ENCODE measurements at places on chromosomes 2 and 18.

DNA sequence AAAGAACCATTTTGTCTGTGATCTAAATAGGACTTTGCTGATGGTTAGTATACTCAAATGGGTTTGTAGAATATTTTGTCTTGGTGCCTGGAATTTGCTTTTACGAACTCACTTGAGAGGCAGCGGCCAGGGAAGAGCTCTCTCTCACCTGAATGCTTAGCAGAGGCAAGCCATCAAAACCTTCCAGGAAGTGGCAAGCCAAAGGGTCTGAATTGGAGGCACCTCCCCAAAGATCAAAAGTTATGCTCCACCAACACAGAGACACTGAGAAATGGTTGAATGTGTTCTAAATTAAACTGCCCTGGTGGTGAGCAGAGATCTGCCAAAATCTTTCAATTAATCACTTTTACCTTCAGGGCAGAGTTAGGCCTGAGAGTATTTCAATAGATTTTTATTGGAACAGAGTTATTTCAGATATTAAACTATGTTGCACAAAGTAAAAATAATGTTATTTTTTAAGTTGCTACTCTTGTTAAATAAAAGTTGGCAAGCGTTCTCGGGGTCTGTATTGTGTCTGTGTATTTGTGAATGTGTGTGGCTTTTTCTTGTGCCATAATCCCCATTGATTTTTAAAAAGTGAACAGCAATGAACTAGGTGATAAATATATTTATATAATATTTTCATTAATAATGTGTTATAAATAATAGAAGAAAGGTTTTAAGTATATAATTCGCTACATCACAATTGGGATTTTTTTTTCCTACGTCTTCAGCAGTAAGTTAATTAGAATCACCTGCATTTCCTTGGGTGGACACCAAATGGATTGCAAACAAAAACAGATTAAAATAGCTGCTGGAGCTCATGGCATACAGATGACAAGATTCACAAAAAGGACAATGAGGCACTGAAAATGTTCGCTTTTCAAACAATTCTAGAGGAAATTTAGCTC, 416.1 kb downstream of the ARHGAP15 start:
- no peak overlapping the region for H3K4me3 ChIP-seq
- H3K27ac ChIP-seq = no peak overlapping the region
- no peak for DNase-seq
- peaks cover 3% of the 10 kb centered on the region for H3K4me1 ChIP-seq

- H3K27ac ChIP-seq = no peak overlapping the region
- no peaks in the 10 kb centered on the region for H3K27me3 ChIP-seq
- H3K4me1 ChIP-seq = peaks cover 3% of the 10 kb centered on the region
- no peak for DNase-seq
- H3K36me3 ChIP-seq = no peaks in the 10 kb centered on the region
Measured at GRCh38 chr18:8471372-8471771, 137.9 kb upstream of the RAB12 start.

DNA sequence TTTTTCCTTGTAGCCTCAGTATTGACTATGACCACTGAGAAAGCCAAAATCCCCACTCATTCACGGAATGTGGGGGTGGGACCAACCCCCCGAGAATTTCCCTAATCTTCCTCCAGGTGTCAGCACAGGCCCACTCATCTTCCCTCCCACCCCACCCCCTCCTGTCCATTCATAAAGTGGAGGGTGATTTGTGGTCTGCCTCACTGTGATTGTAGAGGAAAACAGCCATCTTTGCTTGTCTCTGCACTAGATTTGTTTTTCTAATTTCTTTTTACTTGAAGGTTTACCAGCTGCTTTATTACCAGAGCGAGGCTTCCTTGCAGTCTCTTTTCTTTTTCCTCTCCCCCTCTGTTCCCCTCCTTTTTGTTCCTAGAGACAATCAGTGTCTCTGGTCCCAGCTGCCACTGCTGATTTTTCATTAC, 171.8 kb downstream of the ICOS start:
- no peak overlapping the region for H3K27ac ChIP-seq
- H3K36me3 ChIP-seq = no peaks in the 10 kb centered on the region
- no peak overlapping the region for H3K4me3 ChIP-seq
- H3K27me3 ChIP-seq = no peaks in the 10 kb centered on the region

GRCh38 chr18:26874283-26874682, 8.8 kb upstream of the AQP4 start:
- no peaks in the 10 kb centered on the region for H3K36me3 ChIP-seq
- DNase-seq = no peak
- no peak overlapping the region for H3K27ac ChIP-seq
- no peaks in the 10 kb centered on the region for H3K27me3 ChIP-seq
- H3K4me1 ChIP-seq = no peaks in the 10 kb centered on the region
- H3K4me3 ChIP-seq = no peak overlapping the region

DNA sequence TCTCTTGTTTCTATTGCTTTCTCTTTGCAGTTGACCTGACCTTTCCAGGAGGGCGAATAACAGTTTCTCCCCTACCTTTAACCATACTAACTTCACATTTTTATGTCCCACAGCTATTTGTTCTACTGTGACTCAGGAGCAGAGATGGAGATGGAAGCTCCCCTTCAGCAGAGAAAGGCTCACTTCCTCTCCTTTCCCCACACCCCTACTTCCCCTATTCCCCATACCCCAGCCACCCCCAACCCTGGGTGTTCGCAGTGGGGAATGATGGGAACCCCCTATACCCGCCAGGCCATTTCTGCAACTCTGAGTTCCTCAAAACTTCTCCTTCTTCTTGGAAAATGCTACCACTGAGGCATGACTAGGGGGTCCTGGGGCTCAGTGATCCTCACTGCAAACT, 285.4 kb upstream of the MGAT5 start:
- H3K27me3 ChIP-seq = no peaks in the 10 kb centered on the region
- H3K4me3 ChIP-seq = no peak overlapping the region
- H3K36me3 ChIP-seq = no peaks in the 10 kb centered on the region
- no peak overlapping the region for H3K27ac ChIP-seq
- no peaks in the 10 kb centered on the region for H3K4me1 ChIP-seq

- DNase-seq = no peak
- H3K27ac ChIP-seq = no peak overlapping the region
Measured at GRCh38 chr2:45585267-45585861, 25.7 kb downstream of the SRBD1 start.

- H3K27ac ChIP-seq = no peak within 1 kb of the TSS
- H3K4me3 ChIP-seq = peak within 1 kb of the TSS; percentile 38
- no peaks in the 10 kb centered on the region for H3K27me3 ChIP-seq
- H3K36me3 ChIP-seq = no peaks in the 10 kb centered on the region
- peaks cover 8% of the 10 kb centered on the region for H3K4me1 ChIP-seq
Measured at GRCh38 chr2:186848873-186849578, at the start of gene ZSWIM2. ZSWIM2 (minus strand) TSS chr2:186849170; CDS start chr2:186849130, 40 bp downstream.

DNA sequence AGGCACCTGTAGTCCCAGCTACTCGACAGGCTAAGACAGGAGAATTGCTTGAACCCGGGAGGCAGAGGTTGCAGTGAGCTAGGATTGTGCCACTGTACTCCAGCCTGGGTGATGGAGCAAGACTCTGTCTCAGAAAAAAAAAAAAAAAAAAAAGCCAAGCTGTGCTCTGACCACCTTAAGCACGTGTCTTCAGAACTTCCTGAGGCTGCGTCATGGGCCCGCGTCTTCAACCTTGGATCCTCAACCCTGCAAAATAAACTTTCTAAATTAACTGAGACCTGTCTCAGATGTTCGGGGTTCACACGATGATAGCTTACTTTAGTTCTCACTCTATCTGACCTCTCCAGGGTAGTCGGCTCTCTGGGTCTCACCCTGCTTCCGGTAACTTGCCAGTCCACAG, 65.8 kb upstream of the CABLES1 start:
- H3K4me1 ChIP-seq = no peaks in the 10 kb centered on the region
- no peak overlapping the region for H3K4me3 ChIP-seq
- no peak for DNase-seq
- H3K36me3 ChIP-seq = no peaks in the 10 kb centered on the region
- no peak overlapping the region for H3K27ac ChIP-seq

DNA sequence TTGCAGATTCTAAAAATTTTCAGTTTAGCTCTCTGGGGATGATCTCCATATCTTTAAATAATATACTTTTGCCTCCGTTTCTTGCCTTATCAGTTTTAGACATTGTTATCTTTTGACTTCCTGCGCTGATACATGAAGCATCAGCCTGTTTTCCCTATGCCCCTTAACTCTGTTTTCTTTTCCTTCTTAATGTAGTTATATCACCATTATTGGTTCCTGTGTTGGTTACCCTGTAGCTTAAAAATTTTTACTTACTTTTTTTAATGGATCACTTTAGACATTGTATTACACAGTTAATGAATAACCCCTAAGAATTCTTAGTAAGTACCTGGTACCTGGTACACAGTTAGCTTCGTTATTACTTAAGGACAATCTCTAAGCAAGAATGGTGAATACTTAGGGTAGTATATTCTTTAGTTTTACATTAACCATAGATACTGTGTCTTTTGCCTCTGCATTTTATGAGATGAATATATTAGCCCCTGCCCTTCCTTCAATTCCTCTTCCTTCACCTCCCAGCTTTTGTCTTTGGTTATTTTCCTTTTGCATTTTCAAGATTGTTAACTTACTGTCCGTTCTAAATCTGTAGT, 40.9 kb downstream of the BABAM2 start:
- no peaks in the 10 kb centered on the region for H3K27me3 ChIP-seq
- no peak for DNase-seq
- H3K4me3 ChIP-seq = no peak overlapping the region

GRCh38 chr2:54915101-54915500, 135.2 kb downstream of the RTN4 start:
- H3K27ac ChIP-seq = no peak overlapping the region
- no peak for DNase-seq
- H3K4me1 ChIP-seq = no peaks in the 10 kb centered on the region
- H3K36me3 ChIP-seq = no peaks in the 10 kb centered on the region
- H3K27me3 ChIP-seq = no peaks in the 10 kb centered on the region

DNA sequence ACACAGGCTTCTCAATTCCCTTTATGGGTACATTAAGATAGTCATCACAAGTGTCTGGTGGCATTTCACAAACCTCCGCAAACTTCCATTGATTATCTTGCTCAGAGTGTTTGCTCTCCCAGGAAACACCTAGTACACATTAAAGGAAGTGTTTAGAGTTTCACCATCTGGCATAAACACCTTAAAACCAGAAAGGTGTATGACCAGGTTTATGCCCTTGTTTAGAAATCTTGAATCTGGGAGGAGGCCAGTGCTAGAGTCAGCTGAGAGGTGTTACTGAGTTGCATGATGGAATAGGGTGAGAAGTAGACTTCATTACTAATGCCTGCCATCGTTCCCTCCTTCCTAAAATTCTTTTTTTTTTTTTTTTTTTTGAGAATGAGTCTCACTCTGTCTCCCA, 78.9 kb upstream of the FAM237A start:
- H3K27ac ChIP-seq = no peak overlapping the region
- H3K4me3 ChIP-seq = no peak overlapping the region
- no peaks in the 10 kb centered on the region for H3K36me3 ChIP-seq
- no peaks in the 10 kb centered on the region for H3K4me1 ChIP-seq
- H3K27me3 ChIP-seq = no peaks in the 10 kb centered on the region
- DNase-seq = no peak

DNA sequence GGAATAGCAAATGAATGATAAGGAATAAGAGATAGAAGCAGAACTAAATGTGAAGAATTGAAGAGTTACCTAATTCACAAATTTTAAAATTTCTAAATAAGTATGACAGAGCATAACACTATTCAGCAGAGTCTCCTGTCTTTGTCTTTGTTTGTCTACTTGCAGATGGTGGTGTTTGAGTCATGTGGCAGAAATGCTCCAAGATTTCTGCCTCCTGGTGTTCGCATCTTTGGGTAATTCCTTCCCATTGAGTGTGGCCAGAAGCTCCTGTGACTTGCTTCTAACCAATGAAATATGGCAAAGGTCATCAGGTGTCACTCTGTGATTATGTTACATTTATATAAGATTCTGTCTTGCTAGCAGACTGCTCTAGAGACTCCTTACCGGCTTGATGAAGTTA, 45.6 kb upstream of the GALNT3 start:
- H3K27ac ChIP-seq = no peak overlapping the region
- no peak overlapping the region for H3K4me3 ChIP-seq
- no peaks in the 10 kb centered on the region for H3K4me1 ChIP-seq
- no peaks in the 10 kb centered on the region for H3K36me3 ChIP-seq

- H3K36me3 ChIP-seq = no peaks in the 10 kb centered on the region
- no peak overlapping the region for H3K4me3 ChIP-seq
- no peaks in the 10 kb centered on the region for H3K27me3 ChIP-seq
- H3K4me1 ChIP-seq = no peaks in the 10 kb centered on the region
- H3K27ac ChIP-seq = peak overlapping the region; percentile 36
- DNase-seq = no peak
Measured at GRCh38 chr2:235709124-235709813, 215.4 kb downstream of the AGAP1 start.

- H3K4me3 ChIP-seq = no peak overlapping the region
- H3K27me3 ChIP-seq = no peaks in the 10 kb centered on the region
- no peak for DNase-seq
- no peak overlapping the region for H3K27ac ChIP-seq
Measured at GRCh38 chr2:61512768-61513398, 25.3 kb downstream of the XPO1 start.

DNA sequence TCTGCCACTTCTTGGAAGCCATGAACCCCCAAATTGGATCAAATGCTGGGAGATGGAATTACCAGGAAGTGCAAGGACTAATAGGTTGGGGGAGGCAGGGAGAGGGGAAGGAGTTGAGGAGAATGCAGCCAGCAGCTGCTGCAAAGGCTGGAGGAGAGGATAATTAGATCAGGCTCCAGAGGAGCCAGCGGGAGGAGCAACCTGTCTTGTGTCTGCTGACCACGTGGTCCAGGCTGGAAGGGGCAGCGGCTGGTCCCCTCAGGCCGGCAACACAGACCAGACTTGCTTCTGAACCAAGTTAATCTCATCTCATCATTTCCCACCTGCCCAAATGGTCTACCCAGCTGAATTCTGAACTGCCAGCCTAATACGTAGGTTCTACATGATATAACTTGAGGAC, 68.3 kb downstream of the MRO start:
- no peaks in the 10 kb centered on the region for H3K36me3 ChIP-seq
- H3K4me3 ChIP-seq = no peak overlapping the region
- DNase-seq = no peak
- H3K27ac ChIP-seq = no peak overlapping the region
- peaks cover 35% of the 10 kb centered on the region for H3K27me3 ChIP-seq

GRCh38 chr18:6328621-6329010, 86.1 kb downstream of the L3MBTL4 start:
- H3K4me1 ChIP-seq = no peaks in the 10 kb centered on the region
- no peak for DNase-seq
- no peak overlapping the region for H3K27ac ChIP-seq
- peaks cover 10% of the 10 kb centered on the region for H3K36me3 ChIP-seq
- no peak overlapping the region for H3K4me3 ChIP-seq
- H3K27me3 ChIP-seq = no peaks in the 10 kb centered on the region

- H3K4me3 ChIP-seq = no peak overlapping the region
- H3K27me3 ChIP-seq = no peaks in the 10 kb centered on the region
- DNase-seq = no peak
- H3K4me1 ChIP-seq = no peaks in the 10 kb centered on the region
- no peak overlapping the region for H3K27ac ChIP-seq
Measured at GRCh38 chr2:78202986-78203670, 681.0 kb upstream of the LRRTM4 start.

- no peaks in the 10 kb centered on the region for H3K4me1 ChIP-seq
- H3K36me3 ChIP-seq = no peaks in the 10 kb centered on the region
- H3K27ac ChIP-seq = no peak overlapping the region
- H3K27me3 ChIP-seq = no peaks in the 10 kb centered on the region
Measured at GRCh38 chr18:34661464-34662087, 48.5 kb upstream of the DTNA start.
